Fibroblast of skin of left quadriceps (primary cell): ENCODE measurements at places on chromosomes 2 and 18.

DNA sequence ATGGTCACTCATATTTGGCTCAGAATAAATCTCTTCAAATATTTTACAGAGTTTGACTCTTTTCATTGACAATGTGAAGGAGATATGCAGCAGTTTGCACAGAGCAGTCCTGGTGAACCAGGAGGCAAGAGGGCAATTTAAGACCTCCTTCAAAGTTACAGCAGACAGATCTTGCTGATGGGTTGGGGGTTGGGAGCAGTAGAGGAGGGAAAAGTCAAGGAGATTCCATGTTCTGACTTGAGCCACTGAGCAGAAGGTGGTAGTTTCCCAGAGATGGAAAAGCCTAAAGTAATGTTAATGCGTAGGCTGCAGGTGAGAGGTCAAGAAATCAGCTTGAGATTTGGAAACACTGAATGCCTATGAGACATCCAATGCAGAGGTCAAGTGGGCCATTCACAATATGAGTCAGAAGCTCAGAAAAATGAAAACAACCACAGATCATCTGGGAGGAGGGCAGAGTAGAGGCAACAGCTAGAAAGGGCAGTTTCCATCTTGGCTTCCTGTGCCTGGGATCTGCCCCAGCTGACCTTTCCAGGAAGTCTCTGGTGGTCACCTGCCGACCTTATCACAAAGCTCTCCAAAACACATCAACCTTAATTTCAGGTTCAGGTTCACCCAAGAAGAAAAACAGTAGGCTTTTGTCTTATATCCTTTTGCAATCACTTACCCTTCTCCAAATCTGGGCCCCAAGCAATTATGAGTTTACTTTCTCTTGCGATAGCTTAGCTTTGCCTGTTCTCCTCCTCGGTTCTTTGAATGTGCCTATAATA lies 197.5 kb upstream of the ARL4C start:
- no peak for DNase-seq

DNA sequence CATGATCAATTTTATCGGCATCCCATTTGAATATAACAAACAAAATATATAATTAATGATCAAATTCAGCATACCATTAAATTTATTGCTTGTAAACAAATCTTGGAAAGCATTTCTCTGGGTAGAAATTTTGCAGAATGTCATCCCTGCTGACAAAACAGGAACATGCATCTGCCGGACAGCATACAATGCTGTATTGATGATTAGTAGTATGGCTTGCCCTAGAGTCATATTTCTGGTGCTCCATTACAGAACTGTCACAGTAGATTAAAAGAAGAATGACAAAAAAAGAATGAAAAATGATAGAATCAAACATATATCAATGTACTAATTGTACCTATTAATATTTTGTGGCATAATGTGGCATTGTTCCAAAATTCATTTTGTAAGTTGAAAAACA lies 98.0 kb downstream of the NXPH2 start:
- no peak for DNase-seq

GRCh38 chr18:56351911-56352500 lies 286.4 kb downstream of the TXNL1 start:
- DNase-seq, result no peak

DNA sequence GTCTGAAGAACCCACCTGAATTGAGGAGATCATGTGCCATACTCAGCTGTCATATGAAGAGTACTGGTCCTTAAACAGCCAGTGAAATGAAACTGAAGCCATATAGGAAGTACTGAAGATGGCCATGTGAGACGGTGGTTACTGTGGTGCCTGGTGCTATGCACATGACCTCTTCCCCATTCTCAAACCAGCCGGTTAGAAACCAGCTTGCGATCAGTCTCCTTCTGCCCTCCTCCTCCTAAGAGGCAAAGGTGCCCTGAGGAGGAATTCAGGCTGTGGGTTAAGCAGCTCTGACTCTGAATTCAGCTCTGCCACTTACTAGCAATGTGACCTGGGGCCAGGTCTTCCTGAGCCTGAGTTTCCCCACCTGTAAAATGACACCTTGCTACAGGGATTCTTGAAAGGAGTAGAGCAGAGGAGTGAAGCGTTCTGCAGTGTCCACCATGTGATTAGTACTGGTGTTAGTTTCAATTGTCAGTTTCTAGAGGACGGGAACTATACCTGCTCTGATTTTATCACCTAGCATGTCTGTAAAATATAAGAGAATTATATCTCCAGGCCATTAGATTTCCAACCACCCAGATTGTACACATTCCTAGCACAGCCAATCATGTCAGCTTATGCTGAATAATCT lies 5.1 kb downstream of the FECH start:
- no peak for DNase-seq

- no peak for DNase-seq
Observed at GRCh38 chr2:30336084-30336483, 104.8 kb downstream of the LBH start.

DNA sequence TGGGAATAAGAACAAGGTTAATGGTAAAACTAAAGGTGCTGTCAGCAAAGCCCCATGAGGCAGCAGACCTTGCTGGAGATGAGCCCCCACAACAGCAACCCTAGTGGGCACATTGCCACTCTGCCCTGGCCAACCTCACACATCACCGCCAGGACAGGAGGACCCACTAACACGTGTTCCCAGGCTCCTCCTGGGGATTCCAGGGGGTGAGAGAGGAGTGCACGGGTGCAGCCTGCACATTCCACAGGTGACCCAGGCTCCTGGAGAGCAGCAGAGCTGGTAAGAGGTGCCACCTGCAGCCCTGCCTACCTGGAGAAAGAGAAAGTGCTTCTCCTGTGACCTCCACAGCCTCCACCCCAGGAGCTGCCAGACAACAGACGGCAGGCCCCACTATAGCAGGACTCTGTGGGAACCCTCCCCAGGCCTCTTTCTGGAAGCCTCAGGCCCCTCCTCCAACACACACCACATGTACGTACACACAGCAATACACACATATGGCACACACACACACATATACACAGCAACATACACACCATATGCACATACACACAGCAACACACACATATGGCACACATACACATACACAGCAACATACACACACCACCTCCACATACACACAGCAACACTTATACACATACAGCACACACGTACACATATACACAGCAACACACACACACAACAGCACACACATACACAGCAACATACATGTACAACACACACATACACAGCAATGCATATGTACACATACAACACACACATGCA lies 187.1 kb downstream of the GLI2 start:
- DNase-seq, result no peak

DNA sequence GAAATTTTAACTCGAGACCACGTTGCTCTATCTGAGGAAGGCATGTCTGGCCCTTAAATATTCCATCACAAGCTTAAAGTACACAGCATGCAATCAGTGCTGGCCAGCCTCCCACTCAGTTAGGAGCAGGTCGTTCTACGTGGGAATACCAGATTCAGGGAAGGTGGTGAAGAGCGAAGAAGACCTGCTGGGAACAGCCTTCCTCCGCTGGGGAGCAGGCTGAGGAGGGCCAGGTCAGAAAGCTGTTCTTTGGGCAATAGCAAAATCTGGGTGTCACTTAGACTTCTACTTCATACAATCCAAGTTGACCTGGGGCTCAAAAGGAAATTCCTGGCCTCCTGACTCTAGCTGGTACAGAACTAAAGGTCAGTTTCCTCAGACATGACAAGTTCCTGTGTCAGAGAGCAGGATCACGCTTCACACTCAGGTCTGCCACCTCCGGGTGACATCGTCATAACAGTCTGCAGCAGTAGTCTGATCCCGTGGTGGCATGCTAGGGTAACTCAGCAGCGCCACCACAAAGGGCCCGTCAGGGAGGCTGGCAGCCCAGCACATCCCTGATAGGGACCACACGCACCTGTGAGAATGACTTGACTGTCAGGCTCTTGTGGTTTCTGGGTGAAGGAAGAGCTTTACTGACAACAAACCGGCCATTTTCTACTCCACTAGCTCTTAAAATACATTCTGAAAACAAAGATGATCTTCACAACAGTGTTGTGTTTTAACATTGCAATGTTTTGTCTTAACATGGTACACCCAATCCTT lies 35.2 kb upstream of the NAPG start:
- no peak for DNase-seq

- DNase-seq, result no peak
Observed at GRCh38 chr2:185860321-185860720, 121.7 kb downstream of the FSIP2 start.

DNA sequence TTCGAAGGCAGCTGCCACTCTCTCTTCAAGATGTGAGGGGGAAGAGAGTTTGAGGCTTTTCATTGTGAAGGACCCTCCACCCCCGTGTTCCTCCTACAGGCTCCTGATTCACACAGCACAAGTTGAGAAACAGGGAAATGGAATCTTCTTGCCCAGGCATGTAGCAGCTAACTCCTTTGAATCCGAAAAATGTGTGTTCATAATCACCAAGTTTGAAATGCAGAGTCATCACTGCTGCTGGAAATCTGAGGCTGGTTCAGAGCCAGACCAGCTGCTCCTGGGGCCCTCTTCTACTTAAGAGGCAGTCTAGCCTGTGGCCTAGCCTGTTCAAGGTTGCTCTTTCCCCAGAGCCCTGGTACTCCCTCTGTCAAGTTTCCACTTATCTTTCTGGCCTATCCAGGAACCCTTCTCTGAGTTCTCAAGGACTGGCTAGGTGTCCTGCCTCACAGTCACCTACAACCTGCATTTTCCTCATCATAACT lies 166.4 kb downstream of the TMEM247 start:
- peak; percentile 85 for DNase-seq

DNA sequence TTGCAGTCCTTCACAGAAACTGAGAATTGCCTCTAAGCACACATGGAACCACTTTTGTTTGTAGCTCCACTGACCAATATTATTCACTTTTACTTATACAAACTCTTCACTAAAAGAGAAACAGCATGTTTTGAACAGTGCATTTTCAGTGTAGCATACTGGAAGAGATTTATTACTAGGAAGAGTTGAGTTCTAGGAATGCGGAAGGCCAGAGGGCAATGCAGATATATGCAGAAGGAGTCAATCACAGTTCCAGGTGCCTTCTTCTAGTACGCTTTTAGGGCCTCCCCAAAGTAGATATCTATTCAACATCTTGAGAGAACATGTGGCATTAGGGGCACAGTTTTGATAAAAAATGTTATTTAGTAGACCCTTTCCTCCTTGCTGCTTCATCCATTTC lies 1654.0 kb upstream of the ZEB2 start:
- DNase-seq, result no peak

- DNase-seq, result no peak
Observed at GRCh38 chr18:47420130-47420529, 168.7 kb upstream of the SKOR2 start.

DNA sequence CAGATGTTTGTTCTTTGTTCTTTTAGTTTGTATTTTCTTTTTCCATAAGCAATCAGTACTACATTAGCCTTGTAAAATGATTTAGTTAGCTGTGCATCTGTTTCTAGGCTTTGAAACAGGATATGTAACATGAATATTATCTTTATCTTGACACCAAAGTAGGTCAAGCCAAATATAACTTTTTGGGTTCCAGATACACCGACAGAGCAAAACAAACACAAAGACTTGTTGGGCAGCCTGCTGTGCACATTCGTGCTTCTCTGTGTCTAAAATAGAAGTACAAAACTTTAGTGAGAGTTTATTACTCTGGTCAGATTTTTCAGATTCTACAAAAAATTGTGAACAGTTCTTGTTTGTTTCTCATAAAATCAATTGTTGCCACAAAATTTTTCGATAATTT lies 1059.3 kb upstream of the GYPC start:
- no peak for DNase-seq

- no peak for DNase-seq
Observed at GRCh38 chr2:225041851-225042799, at the start of gene DOCK10. Gene DOCK10, minus strand, starts transcription at chr2:225042468. Its CDS starts 94 bp downstream, at chr2:225042374.

GRCh38 chr2:6510532-6510931 lies 355.2 kb downstream of the CMPK2 start:
- no peak for DNase-seq

GRCh38 chr18:76524477-76524876 lies 29.4 kb upstream of the ZNF516 start:
- DNase-seq, result no peak

DNA sequence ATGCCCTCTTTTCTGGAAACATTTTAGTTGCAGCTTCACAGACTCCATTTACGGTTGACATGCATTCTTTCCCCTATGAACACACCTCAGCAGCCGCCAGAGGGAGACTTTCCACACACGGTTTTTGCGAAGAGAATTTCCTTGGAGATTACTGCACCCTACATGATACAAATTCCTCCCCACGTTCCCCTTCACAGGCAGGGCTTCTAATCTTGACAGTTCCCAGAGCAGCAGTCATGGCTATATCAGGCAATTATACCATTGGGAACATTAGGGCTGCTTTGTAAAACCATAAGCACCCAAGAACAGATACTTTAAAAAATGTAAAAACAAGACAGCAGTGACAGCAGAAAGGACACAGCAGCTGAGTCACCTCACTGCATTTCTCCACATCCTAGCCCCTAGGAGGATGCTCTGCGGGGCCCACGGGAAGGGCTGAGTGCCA lies 253.8 kb downstream of the TGIF1 start:
- peak; percentile 43 for DNase-seq

GRCh38 chr2:217851191-217852020 lies 151.4 kb downstream of the TNS1 start:
- DNase-seq, result no peak

DNA sequence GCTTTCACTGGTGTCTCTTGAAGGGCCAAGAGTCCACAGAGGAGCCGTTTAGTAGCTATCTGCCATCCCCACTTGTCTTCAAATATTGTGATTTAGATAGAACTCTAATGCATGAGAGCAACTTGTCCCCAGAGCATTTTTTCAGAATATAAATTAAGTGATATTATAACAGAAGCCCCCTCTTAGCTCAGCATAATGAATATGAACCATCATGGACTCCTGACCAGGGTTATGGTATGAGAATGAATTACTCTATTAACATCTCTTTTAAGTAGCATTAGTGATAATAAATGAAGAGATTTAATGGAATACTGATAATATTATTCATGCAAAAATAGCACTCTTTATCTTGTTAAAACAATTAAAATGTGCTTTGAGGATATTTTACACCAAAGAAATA lies 709.6 kb downstream of the GALR1 start:
- no peak for DNase-seq

DNA sequence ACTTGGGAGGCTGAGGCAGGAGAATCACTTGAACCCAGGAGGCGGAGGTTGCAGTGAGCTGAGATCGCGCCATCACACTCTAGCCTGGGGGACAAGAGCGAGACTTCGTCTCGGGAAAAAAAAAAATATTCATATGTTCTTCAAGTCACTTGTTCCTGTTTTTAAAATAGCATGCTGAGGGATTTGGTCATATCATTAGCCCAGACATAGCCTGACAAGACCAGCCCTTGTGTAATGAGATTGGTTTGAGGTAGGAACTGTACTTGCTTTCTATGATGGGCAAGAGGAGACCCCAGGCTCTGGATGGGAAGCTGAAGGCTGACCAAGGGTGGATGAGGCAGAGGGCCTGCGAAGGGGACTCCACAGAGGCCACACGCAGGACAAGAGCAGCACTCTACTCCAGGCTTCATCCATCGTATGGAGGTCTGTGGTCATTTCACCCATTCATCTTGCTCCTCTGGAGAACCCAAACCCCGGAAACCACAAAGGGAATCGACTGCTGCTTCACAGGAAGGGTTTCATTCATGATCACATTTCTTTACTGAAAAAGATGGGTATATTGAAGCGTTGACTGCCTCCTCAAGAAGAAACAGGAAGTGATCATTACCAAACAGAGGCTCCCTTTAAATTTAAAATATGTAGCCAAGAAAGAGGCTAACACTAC lies 87.1 kb upstream of the ZNF397 start:
- DNase-seq, result no peak
